Neural crest cell (in vitro differentiated cells): ENCODE measurements at places on chromosomes 6 and 20. TPM values are rescaled to one million over a fixed set of nuclear protein-coding genes. Genes with fewer than 3 reads are reported as not detected.
A peak's percentile ranks its signal among the peaks of the same experiment; 100 is the strongest.

DNA sequence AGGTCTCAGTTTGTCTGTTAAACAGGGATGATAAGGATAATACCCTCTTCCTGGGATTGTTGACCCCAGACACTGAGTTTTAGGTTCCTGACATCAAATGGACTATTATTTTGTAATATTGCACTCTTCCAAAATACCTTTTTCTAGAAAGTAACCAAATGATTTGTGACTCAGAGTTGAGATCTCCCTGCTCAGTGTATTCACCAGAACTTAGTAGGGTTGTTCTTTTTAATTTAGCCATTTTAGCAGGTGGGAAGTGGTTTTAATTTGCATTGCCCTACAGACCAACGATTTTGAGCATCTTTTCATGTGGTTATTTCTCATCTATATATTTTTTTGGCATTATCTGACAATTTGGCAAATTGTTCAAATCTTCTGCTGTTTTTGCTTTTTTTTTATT, 75.1 kb downstream of the TMEM242 start:
- no peak for DNase-seq

DNA sequence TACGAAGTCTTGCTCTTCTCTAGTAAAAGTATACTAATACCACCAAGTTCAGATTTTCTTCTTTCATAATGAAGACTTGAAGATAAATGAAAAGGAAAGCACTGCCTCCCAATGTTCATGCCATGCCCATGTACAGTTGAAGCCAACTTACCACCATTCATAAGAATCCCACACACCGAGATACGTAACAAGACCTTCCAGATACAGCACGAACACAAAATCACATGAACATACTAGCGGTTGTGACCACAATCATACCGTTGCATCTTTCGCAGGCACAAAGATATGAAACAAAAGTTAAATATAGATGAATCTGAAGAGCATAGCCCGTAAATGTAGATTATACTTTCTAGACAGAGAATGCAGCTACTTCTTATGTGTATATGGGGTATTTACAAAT, 412.5 kb downstream of the CBLN4 start:
- DNase-seq = no peak

- no peak for DNase-seq
Measured at GRCh38 chr6:150156460-150156859, 13.6 kb downstream of the PPP1R14C start.

DNA sequence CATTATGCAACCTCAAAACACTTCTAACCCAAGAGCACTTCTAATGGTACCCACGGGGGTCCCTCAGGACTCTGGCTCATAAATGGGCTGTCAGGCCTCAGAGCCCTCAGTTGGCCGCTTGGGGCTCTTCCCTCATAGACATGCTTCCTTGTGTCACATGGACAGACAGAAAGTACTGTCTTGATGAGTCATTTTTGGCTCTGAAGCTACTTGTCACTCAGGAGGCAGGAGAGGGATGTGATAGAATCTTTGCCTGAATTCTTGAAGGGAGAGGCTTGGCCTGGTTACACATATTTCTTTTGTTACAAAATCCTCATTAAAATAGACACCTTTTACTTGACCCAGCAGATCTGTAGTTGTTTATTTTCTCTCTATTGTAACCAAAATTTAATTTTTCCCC, 15.1 kb upstream of the EDN1 start:
- DNase-seq = no peak

GRCh38 chr20:62156592-62157386, 13.2 kb downstream of the SS18L1 start:
- DNase-seq = peak; percentile 72

GRCh38 chr20:63490416-63490815, 8.5 kb downstream of the EEF1A2 start:
- no peak for DNase-seq

GRCh38 chr20:57707849-57708693, 1.7 kb downstream of the PMEPA1 start:
- no peak for DNase-seq

DNA sequence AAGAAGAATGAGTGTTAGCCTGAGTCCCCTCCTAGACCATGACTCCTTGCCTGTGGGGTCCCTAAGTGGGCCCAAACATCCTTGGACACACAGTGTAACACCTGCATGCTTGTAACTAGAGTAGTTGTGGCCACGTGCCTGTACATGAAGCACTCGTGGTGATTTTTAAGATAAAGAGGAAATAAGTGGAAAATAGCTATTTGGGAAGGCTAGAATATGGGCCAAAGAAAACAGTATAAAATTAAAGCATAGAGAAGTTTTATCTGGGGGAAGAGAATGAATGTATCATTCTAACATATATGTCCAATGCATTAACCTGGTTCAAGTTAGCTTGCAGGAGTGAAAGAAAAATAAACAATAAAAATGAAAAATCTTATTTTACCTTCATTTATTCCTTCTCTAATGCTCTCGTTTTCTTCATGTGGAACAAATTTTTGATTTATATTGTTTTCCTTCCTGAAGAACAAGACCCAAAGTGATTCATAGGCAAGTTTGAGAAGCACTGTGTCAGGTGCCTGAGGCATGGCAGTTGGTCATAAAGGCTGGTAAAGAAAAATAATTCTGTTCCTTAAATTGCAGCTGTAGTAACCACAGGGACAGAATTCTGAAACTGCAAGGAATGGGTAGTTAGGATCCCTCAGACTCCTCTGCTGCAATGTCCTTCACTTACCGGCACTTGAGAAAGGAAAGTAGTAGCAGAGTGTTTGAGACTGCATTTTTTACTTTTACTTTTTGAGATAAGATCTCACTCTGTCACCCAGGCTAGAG, 8.5 kb upstream of the CST3 start:
- DNase-seq = no peak

DNA sequence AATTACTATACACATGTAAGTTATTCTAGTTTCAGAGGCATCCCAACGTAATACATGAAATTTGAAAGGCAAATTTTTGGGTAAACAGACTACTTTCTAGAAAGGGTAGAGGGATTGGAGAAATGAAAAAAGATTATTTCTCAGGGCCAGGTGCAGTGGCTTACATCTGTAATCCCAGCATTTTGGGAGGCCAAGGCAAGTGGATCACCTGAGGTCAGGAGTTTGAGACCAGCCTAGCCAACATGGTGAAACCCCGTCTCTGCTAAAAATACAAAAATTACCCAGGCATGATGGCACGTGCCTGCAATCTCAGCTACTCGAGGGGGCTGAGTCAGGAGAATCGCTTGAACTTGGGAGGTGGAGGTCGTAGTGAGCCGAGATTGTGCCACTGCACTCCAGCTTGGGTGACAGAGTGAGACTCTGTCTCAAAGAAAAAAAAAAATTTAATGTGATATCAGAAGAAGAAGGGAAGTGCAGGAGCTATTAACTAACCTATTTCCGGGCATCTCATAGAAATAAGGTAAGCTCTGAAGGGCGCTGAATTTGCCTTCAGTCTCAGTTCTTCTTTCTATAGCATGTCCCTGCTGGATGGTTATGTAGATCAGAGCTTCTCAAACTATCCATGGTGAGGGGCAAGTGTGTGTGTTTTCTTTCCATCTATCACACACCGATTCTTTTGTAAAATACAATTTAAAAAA, 100.3 kb upstream of the MTHFD1L start:
- no peak for DNase-seq

GRCh38 chr6:156585859-156586258, 191.3 kb upstream of the ARID1B start:
- no peak for DNase-seq

DNA sequence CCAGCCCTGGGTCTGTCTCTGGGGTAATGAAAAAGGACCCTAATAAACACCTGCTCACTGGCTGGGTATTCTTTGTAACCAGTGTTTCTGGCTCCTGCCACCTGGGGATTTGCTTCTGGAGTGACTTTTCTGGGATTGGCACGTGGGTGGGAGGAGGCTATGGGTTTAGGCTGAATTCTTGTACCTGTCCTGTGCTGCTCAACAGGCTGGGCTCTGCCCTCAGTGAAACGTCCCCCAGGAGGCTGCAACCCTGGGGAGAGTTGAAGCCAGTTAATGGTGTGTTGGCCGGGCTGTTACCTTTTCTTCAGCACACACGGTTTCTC, 6.8 kb downstream of the NPBWR2 start:
- no peak for DNase-seq

DNA sequence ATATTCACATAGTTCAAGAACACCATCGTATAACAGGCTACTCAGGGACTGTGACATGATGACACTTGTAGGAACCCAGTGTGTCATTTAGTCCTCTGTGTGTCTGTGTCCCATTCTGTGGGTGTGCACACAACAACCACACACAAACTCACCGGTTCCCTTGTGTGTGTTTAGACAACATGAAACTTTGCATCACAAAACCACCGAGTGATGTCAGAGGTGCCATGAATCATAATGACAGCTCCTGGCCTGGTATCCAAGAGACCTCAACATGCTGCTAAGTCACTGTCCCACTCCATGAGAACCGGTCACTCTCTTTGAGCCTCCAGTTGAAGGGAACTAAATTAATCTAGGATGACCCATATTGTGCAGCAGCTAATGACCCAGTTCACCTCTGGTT, 421.3 kb downstream of the PREX1 start:
- no peak for DNase-seq

GRCh38 chr6:30127238-30128093, 8.5 kb upstream of the TRIM40 start:
- no peak for DNase-seq

DNA sequence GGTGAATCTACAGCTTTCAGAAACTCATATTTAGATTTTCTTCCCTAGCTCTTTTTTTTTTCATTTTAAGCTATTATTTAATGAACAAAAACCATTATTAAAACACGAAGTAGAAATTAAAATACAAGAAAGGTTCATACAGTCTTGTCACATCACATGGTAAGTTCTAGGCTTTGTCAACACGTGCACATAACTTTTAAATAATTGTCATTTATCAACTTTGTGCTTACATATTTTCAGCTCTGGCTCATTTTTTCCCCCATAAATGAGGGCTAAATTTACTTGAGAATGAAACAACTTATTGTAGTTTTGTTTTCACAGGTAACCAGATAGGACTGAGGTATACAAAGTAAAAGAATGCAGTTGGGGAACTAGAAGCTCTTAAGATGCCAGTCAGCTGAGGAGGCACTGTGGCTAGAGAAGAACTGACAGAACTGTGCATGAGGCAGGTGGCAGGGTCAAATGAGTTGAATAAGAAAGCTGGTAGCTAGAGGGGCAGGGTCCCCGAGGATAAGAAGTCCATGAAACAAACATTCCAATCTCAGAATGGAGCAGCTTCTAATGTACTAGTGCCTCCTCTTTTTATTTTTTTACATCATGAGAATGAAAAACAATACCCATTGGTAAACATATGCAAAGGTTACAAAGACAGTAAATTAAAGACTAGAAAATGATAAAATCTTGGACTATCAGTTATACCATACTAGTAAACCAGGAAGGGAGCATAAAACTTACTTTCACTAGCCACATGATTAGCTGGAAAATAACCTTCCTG, 141.5 kb downstream of the MYB start:
- no peak for DNase-seq

DNA sequence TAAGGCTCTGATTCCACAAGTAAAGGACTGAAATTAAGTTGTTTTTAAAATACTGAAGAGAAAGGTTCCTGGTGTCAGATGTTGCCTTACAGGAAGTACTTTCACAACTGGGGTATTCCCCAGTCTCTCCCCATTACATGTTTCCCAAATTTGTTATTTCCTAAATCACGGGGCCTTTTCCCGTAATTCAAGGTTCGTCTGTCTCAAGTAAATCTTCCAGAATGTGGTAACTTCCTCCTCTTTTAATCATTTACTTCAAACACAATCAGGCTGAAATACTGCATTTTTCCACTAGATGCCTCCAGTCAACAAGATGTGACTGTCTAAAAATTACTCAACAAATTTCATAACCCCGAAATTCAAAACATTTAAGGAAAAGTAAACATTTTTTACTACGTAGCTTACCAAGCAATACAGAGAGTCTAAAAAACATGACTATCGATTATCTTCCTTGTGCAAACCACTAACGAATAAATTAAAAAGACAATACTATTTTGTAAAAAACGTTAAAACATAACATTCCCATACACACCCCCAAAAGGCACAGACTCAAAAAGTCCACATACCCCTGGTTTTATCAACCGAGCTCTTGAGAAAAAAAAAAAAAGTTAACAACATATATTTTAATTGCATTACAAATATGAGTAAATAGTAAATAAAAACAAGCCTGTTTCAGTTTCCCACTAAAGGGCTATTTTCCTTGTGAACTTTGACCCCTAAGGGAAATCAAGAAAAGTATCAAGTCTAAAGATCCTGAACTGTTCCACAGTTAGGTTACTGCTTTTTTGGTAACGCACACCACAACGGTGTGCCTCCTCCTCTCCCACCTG, 1.7 kb downstream of the SOD2 start:
- DNase-seq = no peak

- DNase-seq = no peak
Measured at GRCh38 chr6:127317388-127318128, 25.9 kb downstream of the ECHDC1 start.

DNA sequence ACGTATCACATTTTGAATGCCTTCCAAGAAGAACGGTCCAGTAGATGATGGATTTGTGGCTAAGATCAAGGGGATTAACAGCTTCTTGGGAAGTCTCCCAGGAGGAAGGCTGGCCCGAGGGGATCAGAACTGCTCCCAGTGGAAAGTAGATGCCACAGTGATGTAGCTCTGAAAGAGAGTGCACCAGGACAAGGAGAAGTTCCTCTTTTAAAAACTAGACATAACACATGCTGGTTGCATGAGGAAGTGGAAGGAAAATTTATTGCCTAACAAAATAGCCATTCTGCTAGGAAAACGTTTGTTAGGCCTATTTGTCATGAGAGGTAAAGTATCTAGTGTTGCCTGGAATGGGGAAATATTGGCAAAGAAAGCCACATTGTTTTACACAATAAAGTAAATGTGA, 87.8 kb downstream of the CDH26 start:
- DNase-seq = no peak

DNA sequence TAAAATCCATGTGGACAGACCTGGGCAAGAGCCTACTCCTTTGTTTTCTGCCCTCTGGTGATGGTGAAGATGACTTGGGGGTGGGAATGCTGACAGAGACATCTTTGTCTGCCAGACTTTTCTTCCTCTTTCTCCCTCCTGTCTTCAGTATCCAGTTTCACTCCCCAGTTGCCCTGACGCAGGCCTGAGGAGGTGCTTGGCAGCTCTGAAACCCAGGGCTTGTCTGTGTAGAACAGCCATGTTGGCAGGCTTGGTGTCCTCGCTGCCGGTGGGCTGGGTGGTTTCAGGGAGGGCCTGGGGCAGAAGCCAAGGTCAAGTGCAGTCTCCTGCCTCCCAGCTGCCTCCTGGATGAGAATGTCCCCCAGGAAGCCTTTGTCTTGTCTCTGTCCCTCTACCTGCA, 22.5 kb downstream of the CCDC167 start:
- DNase-seq = no peak

The KIF25 gene
- total RNA-seq = 0.72 and 1.0 TPM in 2 replicates

The BMP7 gene
- total RNA-seq = 13.8 and 14.5 TPM in 2 replicates

The OLIG3 gene
- total RNA-seq = 0.14 and 0.63 TPM in 2 replicates

The XKR7 gene
- 4.5 and 4.9 TPM in 2 replicates for total RNA-seq

The FLRT3 gene
- 35.2 and 36.3 TPM in 2 replicates for total RNA-seq

The ADGB gene
- not detected in 2 replicates for total RNA-seq

The SCUBE3 gene
- 22.2 and 22.5 TPM in 2 replicates for total RNA-seq

The DAAM2 gene
- 17.6 and 18.2 TPM in 2 replicates for total RNA-seq

The WFDC12 gene
- total RNA-seq = not detected in 2 replicates

The PRRT1 gene
- 3.1 and 4.1 TPM in 2 replicates for total RNA-seq

The ADNP gene
- total RNA-seq = 132 and 140 TPM in 2 replicates
